ENCODE measurements at places on chromosomes 2 and 18. TPM values are rescaled to one million over a fixed set of nuclear protein-coding genes. Genes with fewer than 3 reads are reported as not detected.

Gene NPHP1
- polyA plus RNA-seq = 14.0 TPM

Gene PGAP1
- 25.3 TPM for polyA plus RNA-seq

Gene DCC
- polyA plus RNA-seq = 7.4 TPM

Gene MC2R
- not detected for polyA plus RNA-seq

Gene SEMA4F
- polyA plus RNA-seq = 8.1 TPM

Gene DSG4
- not detected for polyA plus RNA-seq

Gene LONRF2
- polyA plus RNA-seq = 2.5 TPM

Gene CYS1
- polyA plus RNA-seq = 103 TPM

Gene DARS1
- polyA plus RNA-seq = 131 TPM

- no peak for DNase-seq
Measured at GRCh38 chr2:124702777-124703176, 677.7 kb downstream of the CNTNAP5 start.

DNA sequence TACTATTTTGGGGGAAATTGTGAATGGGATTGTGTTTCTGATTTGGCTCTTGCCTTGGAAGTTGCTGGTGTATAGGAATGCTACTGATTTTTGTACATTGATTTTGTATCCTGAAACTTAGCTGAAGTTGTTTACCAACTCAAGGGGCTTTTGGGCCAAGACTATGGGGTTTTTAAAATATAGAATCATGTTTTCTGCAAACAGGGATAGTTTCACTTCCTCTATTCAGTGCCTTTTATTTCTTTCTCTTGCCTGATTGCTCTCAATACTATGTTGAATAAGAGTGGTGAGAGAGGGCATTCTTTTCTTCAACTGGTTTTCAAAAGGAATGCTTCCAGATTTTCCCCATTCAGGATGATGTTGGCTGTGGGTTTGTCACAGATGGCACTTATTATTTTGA, 1383.8 kb upstream of the ACVR2A start:
- DNase-seq = no peak

- DNase-seq = no peak
Measured at GRCh38 chr2:2747797-2748301, 416.8 kb upstream of the MYT1L start.

GRCh38 chr2:62672601-62673000, 32.9 kb upstream of the EHBP1 start:
- no peak for DNase-seq

DNA sequence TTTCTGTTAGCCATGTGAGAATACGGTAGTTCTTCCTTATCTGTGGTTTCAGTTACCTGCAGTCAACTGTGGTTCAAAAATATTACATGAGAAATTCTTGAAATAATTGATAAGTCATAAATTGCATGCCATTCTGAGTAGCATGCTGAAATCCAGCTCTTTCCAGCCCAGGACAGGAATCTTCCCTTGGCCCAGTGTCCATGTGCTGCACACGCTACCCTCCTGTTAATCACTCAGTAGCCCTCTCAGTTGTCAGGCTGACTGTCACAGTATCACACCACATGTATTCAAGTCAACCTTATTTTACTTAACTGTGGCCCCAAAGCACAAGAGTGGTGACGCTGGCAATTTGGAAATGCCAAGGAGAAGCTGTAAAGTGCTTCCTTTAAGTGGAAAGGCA, 141.1 kb downstream of the TANC1 start:
- DNase-seq = no peak

DNA sequence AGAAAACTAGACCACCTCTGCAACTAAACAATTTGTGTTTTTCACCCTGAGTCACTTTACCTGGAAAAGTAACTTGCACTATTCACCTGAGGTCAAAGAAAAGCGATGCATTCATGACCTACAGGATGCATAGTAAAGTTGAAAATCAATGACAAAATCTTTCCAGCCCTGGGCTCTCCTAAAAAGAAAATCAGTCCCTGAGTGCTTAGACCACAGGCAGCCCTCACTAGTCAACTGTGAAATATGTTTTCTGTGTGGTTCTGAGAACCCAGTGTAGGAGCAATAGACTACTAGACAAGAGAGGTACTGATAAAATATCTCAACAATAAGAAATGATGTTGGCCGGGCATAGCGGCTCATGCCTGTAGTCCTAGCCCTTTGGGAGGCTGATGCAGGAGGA, 133.1 kb downstream of the TXNL1 start:
- DNase-seq = no peak

- no peak for DNase-seq
Measured at GRCh38 chr2:20661421-20662307, 5.3 kb upstream of the GDF7 start.

DNA sequence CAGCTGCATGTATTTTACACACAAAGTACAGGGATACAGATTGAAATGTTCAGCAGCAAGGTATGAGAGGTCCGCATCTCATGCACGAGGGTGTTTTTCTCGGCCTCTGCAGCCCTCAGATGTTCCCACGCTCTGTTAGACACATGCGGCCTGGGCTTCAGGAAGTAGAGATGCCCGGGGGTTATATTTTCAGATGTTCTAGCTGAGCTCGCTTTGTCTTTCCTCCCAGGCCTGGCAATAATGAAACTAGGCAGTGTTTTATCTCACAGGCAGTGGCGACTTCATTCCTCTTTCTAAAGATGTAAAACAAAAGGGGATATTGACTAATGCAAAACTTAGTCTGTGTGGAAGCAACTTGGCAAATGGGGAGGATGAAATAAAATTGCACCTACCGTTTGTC, 190.7 kb downstream of the GBX2 start:
- DNase-seq = no peak

DNA sequence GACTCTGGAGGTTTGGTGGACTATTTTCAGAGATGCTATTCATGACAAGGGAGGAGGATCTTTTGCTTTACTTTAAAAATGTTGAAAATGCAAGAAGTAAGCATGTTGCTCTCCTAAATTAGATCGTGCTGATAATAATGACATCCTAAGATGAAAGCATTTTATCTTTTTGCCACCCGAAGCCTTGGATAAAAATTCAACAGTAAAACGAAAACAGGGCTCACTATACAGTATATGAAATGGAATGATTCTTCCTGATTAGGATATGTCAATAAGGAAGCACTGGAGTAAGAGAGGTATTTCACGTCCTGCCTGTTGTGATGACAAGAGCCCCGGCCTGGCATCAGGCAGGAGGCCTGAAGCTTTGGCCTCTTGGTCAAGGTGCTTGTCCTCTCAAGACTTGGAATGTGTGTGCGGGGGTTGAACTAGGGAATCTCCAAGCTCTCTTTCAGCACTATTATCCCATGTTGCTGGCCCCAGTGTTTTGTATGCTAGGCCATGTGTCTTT, 306.0 kb downstream of the MTX2 start:
- no peak for DNase-seq

GRCh38 chr2:150431561-150432311, 55.7 kb downstream of the RND3 start:
- no peak for DNase-seq

DNA sequence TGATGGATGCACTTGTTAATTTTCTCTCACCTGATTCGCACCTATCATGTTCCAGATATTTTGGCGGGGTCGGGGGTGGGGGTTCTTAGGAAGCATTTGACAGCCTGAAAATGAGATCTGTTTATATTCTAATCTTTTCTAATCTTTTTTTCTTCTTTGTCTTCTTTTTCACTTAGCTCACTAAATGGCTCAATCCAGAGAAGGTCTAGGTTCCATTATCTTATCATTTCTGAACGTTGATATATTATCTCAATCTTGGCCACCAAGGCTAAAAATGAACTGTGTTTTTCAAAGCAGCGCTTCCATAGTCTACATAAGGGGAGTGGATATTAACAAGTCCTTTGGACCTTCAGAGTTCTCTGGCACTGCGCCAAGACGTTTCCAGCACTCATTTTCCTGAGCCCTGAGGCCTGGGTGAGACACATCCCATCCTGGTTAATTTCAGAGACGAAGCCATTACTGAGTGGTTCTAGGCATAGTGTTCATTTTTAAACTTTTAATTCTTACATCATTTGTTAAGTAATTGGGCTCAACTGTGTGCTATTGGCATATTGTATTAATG, 229.0 kb downstream of the SOX11 start:
- DNase-seq = no peak

GRCh38 chr18:4636967-4637366, 181.9 kb upstream of the DLGAP1 start:
- no peak for DNase-seq

DNA sequence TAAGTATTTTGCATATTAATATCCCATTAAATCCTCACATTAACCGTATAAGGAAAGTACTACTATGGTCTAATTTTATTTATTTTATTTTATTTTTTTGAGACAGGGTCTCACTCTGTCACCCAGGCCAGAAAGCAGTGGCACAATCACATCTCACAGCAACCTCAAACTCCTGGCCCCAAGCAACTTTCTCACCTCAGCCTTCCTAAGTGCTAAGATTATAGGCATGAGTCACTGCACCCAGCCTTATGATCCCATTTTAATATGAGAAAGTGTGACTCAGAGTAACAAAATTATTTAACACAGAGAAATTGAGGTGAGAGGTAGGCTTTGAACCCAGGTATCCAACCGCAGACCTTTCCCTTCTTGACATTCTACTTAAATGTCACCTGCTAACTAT, 330.0 kb upstream of the POU3F3 start:
- no peak for DNase-seq

GRCh38 chr2:38163006-38163405, 87.1 kb upstream of the CYP1B1 start:
- no peak for DNase-seq

GRCh38 chr2:70927641-70928040, 8.1 kb upstream of the ATP6V1B1 start:
- DNase-seq = no peak

GRCh38 chr2:56325661-56326345, 142.0 kb downstream of the CCDC85A start:
- no peak for DNase-seq

DNA sequence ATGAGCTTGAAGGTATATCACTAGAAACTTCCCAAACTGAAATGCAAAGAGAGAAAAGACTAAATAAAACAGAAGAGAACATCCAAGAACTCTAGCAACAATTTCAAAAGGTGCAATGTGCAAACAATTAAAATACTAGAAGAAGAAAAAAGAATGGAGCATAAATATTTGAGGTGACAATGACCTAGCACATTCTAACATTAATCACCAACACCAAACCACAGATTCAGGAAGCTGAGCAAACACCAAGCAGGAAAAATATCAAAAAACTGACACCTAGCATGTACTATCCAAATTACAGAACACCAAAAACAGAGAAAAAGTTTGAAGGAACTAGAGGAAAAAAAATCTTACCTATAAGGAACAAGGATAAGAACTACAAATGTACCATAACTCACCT, 460.8 kb downstream of the IRS1 start:
- DNase-seq = no peak

DNA sequence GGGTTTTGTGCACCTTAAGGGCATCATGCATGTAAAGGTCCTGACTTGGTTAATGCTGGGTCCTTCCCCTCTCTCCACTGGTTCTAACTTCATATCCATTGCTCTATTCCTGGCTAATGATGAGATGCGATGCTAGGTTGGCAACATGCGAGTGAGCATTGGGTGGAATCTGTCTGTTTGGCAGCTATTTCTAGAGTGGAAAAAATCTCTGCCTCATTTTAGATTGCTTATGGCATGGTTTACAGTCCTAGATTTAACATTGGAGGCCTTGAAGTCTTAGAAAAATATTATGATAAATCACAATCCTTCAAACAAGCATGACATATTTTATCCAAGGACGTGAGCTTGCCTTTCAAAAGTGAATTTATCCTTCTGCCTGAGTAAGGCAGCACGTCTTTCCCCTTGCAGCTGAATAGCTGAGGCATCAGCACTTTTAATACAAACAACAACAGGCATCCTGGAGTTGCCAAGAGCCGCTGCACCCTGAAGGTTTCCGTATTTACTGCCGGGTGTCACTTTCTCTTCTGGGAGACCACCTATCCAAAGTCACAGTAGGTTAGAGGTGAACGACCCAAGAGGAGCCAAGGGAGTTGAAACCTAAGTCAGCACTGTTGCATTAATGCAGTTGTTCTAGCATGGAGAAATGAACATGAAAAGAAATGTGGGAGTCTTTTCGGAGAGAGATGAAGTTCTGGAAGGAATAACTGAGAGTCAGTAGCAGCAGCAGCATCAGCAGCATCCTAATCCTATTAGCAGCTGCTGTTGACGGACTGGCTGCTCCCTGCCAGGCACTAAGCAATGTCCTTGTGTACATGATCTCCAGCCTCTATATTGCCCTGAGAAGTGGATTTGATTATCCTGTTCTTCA, 78.4 kb downstream of the MAPK4 start:
- DNase-seq = no peak

- DNase-seq = no peak
Measured at GRCh38 chr2:236971131-236971821, 114.4 kb upstream of the COPS8 start.

DNA sequence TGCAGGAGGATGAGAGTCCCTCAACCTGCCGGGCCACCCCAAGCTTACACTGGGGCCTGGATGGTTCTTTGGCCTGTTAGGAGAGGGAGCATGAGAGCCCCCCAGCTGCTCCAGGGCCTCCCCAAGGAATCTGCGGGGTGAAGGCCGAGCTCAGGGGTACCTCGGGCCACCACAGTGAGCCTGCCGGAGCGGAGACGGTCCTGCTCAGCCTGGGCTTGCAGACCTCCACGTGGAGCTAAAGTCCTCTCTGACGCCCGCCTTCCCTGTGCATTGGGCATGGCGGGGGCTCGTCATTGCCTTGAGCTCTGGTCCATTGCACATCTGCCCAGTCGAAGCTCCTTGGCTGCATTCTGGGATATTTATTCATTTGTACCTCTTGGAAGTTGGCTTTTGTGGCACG, 62.7 kb downstream of the ASB1 start:
- no peak for DNase-seq

Measured in renal cortex interstitium (tissue), 15 donors.